ENCODE measurements at places on chromosomes 5 and 9.

GRCh38 chr9:31146485-31147166 is 1237.8 kb upstream of the ACO1 start:
- no peak for DNase-seq
- H3K36me3 ChIP-seq = no peaks in the 10 kb centered on the region
- no peaks in the 10 kb centered on the region for H3K4me1 ChIP-seq
- no peak overlapping the region for H3K27ac ChIP-seq
- H3K4me3 ChIP-seq = no peak overlapping the region
- no peaks in the 10 kb centered on the region for H3K27me3 ChIP-seq

GRCh38 chr5:103918668-103919367 is 356.2 kb upstream of the NUDT12 start:
- no peaks in the 10 kb centered on the region for H3K36me3 ChIP-seq
- no peak overlapping the region for H3K4me3 ChIP-seq
- no peaks in the 10 kb centered on the region for H3K4me1 ChIP-seq
- H3K27ac ChIP-seq = no peak overlapping the region
- H3K27me3 ChIP-seq = no peaks in the 10 kb centered on the region
- no peak for DNase-seq

GRCh38 chr5:147450606-147451005 is 59.3 kb downstream of the DPYSL3 start:
- H3K36me3 ChIP-seq = no peaks in the 10 kb centered on the region
- peaks cover 1% of the 10 kb centered on the region for H3K4me1 ChIP-seq
- no peak for DNase-seq
- no peak overlapping the region for H3K4me3 ChIP-seq

DNA sequence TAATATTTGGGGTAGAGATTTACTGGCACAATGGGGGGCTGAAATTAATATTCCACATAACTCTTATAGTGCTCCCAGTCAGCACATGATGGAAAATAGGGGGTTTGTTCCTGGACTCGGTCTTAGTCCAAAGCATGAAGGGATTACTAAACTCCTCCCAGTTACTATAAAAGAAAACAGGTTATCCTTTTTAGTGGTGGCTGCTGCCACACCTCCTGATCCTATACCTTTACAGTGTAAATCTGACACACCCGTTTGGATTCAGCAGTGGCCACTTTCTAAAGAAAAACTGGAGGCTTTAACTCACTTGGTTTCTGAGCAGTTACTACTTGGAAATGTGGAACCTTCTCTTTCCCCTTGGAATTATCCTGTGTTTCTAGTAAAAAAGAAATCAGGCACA is 572.9 kb upstream of the PTGER4 start:
- no peaks in the 10 kb centered on the region for H3K4me1 ChIP-seq
- H3K4me3 ChIP-seq = no peak overlapping the region
- no peak for DNase-seq
- no peaks in the 10 kb centered on the region for H3K36me3 ChIP-seq
- H3K27me3 ChIP-seq = no peaks in the 10 kb centered on the region

- H3K4me1 ChIP-seq = no peaks in the 10 kb centered on the region
- no peak overlapping the region for H3K4me3 ChIP-seq
- no peaks in the 10 kb centered on the region for H3K27me3 ChIP-seq
- H3K27ac ChIP-seq = no peak overlapping the region
These were observed 105.2 kb downstream of the CDK5RAP2 start for GRCh38 chr9:120474591-120475243.

DNA sequence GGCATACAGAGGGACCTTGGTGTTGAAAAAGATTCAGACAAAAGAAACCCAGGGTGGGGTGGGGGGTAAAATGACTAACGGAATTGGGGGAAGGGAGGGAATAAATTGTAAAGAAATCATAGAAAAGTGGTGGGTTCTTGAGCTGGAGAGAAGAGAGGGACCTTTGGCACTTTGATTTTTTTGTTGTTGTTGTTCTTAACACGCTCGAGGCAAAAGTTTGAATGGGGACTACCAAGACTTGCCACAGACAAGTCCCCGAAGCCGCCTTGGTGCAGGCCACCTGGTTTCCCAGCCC is 616 bp downstream of the VCAN start:
- peak overlapping the region; percentile 52 for H3K4me3 ChIP-seq
- H3K27me3 ChIP-seq = no peaks in the 10 kb centered on the region
- H3K4me1 ChIP-seq = no peaks in the 10 kb centered on the region
- no peak overlapping the region for H3K27ac ChIP-seq

- no peak for DNase-seq
- H3K4me3 ChIP-seq = no peak overlapping the region
- H3K36me3 ChIP-seq = no peaks in the 10 kb centered on the region
- no peaks in the 10 kb centered on the region for H3K4me1 ChIP-seq
These were observed 62.8 kb upstream of the C5orf58 start for GRCh38 chr5:170169996-170170395.

- no peaks in the 10 kb centered on the region for H3K4me1 ChIP-seq
- no peaks in the 10 kb centered on the region for H3K27me3 ChIP-seq
- H3K27ac ChIP-seq = no peak overlapping the region
- H3K36me3 ChIP-seq = no peaks in the 10 kb centered on the region
- no peak overlapping the region for H3K4me3 ChIP-seq
These were observed 26.7 kb downstream of the F2R start for GRCh38 chr5:76742583-76742982.

DNA sequence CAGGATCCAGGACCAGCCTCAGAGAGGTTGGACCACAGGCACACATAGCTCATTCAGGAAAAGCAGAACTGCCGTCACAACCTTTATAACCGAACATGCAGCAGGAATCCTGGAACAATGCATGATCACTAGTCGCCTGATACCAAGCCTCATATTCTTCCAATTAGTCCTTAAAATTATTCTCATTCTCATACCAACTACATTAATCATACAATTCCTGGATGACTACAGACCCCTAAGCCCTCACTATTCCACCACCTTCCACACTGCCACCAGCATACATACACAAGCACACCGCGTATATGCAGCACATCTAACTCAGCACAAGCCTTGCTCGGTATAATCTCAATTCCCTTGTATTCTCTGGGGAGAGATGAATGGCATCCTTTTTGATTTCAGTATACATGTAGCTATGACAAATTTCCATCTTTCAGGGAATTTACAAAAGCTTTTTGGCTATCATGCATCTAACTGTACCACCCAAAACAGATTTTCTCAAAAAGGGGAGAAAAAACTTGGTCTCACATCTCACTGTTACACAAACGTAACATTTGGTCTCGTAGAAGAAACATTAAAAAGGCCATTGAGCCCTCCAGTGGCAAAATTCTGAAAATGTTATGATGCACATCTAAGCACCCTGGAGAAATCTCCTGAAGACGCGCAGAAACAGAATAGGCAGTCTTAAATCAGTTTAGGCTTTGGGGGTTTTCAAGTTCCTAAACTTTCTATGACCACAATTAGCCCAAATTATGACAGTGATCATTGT is 46.2 kb downstream of the MCTP1 start:
- no peaks in the 10 kb centered on the region for H3K4me1 ChIP-seq
- H3K4me3 ChIP-seq = no peak overlapping the region
- no peak overlapping the region for H3K27ac ChIP-seq

DNA sequence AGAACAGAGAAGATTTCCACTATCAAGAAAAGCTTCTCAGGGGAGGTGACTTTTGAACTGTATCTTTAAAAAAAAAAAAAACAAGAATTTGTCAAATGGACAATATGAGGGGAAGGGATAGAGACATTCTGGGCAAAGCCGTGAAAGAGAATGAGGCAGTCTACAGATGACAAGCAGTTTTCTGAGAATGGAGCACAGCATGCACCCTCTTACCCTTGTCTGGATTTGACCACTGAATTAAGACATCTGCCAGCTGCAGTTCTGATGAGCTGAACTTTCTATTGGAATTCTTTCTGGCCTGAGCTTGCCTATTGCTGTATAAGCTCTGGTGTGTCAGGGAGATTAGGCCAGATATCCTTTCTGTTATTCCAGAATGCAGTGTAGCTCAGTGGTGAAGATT is 10.3 kb upstream of the RANBP3L start:
- H3K36me3 ChIP-seq = no peaks in the 10 kb centered on the region
- DNase-seq = no peak
- H3K27me3 ChIP-seq = no peaks in the 10 kb centered on the region
- H3K4me3 ChIP-seq = no peak overlapping the region
- no peak overlapping the region for H3K27ac ChIP-seq
- H3K4me1 ChIP-seq = no peaks in the 10 kb centered on the region

DNA sequence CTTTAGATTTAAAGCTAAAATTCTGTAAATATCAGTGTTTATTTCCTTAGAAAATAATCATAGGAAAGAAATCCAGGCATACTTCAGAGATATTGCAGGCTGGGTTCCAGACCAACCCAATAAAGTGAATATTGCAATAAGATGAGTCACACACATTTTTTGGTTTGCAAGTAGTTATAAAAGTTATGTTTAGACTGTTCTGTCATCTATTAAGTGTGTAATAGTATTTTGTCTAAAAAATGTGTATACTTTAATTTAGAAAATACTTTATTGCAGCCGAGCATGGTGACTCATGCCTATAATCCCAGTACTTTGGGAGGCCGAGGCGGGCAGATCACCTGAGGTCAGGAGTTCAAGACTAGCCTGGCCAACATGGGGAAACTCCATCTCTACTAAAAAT is 6.9 kb upstream of the RIC1 start:
- no peaks in the 10 kb centered on the region for H3K36me3 ChIP-seq
- H3K4me1 ChIP-seq = no peaks in the 10 kb centered on the region
- H3K4me3 ChIP-seq = no peak overlapping the region
- H3K27ac ChIP-seq = no peak overlapping the region
- no peak for DNase-seq
- no peaks in the 10 kb centered on the region for H3K27me3 ChIP-seq

GRCh38 chr9:129887334-129888292 is 52.4 kb downstream of the USP20 start:
- H3K36me3 ChIP-seq = no peaks in the 10 kb centered on the region
- DNase-seq = no peak
- no peak overlapping the region for H3K4me3 ChIP-seq
- H3K27ac ChIP-seq = no peak overlapping the region
- H3K4me1 ChIP-seq = peaks cover 13% of the 10 kb centered on the region
- no peaks in the 10 kb centered on the region for H3K27me3 ChIP-seq

- peak overlapping the region; percentile 20 for H3K27ac ChIP-seq
- no peak overlapping the region for H3K4me3 ChIP-seq
- H3K4me1 ChIP-seq = peaks cover 9% of the 10 kb centered on the region
- H3K27me3 ChIP-seq = no peaks in the 10 kb centered on the region
- peak; percentile 73 for DNase-seq
- no peaks in the 10 kb centered on the region for H3K36me3 ChIP-seq
These were observed 217.0 kb downstream of the TMEM38B start for GRCh38 chr9:105911104-105911911.
